ENCODE measurements at places on chromosomes 6 and 20.

GRCh38 chr6:52534966-52535390, 41.9 kb downstream of the TRAM2 start:
- no peak for DNase-seq

- no peak for DNase-seq
These were observed 41.3 kb upstream of the SEC63 start for GRCh38 chr6:107999341-107999740.

GRCh38 chr6:36276581-36277536, 7.0 kb downstream of the PNPLA1 start:
- DNase-seq = no peak

DNA sequence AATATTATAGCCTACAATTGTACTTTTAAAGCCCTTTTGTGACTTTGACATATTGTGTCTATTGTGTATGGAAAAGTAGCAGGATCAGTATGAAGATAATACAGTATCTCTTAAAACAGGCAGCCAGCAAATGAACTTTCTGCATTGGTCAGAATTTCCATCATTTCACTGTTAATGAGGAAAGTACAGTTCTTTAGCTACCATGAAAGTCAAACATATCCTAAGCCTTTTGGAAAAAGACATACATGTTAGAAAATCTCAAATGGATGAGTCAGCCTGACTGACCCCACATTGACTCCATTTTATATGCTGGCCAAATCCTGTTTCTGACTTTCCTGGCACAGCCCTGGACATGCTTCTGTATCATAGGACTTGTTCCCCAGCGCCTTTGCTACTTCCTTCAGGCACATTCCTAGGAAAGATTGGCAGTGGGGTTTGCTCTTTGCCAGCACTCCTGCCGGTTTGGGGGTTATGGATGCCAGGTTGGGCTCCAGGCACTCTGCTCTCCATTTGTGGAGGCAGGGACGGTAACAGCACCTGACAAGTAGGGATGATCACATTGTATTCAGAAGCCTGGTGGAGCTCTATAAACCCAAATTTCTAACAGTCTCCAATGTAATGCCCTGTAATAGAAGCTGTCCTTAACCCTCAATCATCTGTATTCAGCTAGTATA, 43.7 kb downstream of the TOP1 start:
- DNase-seq = no peak

DNA sequence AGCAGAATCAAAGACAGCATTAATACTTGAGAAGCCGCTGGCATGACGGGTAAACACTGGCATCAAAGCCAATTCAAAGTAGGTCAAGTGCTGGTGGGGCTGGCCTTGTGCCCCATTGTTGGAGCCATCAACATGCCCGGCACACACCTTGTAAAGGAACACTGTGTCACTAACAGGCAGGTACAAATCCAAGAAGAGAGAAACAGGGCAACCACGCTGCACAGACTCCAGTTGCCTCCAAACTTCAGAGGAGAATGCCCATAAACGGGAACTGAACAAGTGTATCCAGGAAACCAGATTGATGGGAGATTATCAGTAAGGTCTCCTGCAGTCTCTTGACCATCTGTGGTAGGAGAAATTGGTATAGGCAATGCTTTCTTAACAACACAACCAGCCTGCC, 127.0 kb upstream of the STXBP5 start:
- no peak for DNase-seq

- DNase-seq = no peak
These were observed 184.5 kb upstream of the TCF21 start for GRCh38 chr6:133704371-133704770.

DNA sequence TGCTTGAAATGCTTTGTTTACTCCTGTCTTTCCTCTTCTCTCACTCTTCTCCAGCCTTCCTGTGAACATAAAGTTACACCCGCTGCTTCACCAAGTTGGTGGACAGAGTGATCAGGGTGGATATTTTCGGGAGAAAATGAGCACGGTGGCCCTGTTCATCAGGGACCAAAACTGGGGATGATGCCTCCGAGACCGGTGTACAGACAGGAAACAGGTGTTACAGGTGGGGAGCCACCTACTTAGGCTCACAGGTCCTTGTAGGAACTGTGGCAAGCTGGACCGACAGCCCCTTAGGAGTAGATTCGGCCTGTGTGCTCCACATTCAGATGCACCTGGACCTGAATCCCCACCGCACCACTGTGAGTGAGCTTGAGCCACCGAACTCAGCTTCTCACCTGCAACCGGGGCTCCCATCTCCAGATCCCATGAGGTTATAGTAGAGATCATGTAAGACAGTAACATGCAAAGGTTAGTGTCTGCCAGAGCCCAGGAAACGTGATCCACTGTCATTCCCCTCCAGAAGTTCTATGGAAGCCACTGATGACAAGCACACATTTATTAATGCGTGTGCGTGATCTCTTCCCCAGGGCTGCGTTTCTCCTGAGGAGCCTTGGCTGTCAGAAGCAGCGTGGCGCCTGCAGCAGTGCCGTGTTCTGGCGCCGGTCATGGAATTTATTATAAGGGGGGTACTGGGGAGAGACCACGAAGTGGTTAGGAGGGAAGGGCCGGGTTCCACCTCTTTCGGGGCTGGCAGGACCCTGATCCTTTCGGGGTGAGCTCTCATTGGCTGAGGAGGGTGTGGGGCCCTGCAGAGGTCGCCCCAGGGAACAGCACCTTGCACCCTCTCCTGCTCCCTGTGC, 94.2 kb downstream of the ERMARD start:
- no peak for DNase-seq

DNA sequence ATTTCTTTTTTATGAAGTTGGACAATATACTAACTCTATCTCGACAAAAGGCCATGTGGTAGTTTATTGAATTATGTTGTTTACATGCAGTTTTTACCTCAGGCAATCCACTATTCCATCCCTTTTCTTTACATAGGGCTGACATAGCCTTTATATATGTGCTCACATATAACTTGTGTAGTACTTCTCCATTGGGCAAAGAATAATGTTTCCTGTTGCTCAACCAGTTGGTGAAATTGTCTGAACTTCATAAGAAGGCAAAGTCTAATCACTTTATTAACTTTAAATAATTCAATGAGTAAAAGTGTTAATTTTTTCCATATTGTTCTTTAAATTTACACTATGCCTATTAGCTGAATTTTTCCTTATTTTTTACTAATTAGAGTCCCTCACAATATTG, 1272.1 kb downstream of the EPHA7 start:
- DNase-seq = no peak

DNA sequence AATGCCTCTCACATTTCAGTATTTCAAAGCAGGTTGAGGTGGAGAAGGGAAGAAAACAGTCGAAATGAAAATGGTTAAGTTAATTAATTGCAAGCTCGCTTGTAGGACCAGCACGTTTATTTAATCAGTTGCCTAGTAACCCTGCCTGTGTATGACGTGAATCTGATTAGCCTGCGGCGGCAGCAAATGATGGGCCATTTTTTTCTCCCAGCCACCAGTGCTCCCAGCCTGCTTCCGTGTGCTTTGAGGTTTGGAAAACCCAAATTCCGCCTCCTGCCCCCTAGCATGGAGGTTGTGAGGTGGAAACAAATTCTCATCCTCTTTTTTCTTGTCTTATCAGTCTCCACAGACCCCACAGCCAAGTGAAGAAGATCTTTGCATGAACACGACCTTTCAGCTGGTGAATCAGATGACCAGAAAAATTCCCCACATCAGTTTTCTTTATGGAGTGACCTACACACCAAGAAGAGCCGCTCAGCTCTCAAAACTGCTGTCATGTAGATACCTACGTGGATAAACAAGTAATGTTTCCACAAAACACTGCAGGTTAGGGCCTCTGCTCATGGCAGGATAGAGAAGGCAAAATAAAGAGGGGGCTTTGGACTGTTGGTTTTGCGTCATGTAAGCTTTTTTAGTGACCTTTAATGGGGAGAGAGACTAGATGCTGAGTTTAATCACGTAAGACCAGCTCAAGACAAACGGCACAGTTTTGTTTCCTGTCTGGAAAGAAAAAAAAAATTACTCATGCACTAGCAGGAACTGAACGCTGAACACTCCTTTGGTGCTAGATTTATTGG, 572.9 kb upstream of the NOX3 start:
- no peak for DNase-seq

DNA sequence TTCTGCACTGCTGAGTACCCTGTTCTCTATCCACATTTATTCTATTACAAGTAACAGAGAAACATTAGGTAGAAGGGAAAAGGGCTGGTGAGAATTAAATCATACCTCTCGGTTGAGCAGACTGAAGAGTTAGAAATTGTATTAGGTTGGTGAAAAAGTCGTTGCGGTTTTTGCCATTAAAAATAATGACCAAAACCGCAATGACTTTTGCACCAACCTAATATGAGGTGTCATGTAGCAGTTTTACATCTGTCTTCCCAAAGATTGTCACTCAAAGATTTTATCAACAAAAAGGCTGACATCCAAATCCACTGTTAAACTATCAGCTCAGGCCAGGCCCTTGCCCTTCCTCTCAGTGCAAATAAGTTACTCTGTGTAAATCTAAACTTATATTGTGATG, 28.3 kb upstream of the GRIK2 start:
- DNase-seq = no peak

DNA sequence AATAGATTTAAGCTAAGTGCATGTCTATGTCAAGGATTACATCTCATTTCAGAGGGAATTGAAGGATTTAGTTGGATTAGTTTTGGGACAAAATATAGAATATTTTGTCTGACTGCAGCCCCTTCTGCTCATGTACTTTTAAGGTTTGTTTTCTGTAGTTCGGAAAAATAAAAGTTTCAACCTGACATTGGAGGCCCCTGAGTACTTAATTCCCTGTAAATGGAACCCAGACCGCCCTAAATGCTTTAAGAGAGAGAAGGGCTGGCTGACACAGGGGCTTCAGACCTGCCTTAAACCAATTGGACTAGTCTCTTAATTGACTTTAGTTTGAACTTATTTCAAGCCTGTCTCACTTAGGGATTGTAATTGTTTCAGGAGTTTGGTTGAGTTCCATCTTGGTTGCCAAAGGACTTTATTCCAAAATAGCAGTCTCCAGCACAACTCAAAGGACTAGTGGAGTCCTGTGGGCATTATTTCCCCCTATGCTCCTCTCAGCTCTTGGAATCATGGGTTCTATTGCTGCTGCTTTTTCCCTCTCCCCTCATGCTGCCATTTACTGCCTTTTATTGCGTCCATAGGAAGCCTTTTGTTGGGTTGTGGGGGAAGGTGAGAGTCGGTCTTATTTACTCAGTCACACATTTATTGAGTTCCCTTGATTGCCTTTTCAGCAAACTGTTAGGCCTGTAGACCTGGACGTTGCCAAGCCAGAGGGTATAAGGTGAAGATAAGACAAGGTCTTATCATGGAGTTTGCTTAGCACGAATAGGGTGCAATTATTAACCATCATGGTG, 14.5 kb downstream of the BRD2 start:
- DNase-seq = no peak

DNA sequence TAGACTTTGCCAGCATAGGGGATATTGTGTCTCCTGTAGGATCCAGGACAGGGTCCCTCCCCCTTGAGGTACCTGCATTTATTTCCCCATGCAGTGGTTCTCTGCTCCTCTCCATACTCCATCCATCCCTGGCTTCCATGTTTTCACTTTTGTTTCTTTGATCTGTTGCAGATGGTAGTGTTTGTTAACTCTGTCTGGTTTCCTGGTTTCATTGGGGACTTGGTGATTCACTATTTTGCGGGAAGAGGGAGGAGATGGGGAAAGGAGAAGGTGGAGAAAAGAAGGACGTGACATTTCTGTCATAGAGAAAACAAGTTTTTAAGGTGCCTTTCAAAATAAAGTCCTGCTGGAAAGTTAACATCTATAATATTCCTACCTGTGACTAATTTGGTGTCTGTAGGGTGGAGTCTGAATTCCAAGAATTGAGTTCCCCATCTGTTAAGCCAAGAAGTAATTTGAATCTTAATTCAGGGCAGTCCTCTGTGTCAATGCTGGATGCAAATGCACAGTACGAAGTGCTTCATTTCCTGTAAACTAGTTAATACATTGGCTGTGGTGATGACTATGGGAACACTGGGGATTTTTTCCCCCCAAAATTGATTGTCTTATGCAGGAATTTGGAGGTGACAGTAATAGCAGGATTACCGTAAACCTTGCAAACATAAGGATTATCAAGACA, 6.9 kb upstream of the RNF144B start:
- no peak for DNase-seq

GRCh38 chr6:109783250-109783986, 92.3 kb downstream of the FIG4 start:
- no peak for DNase-seq

- DNase-seq = no peak
These were observed 68.4 kb downstream of the VEGFA start for GRCh38 chr6:43838276-43839036.

DNA sequence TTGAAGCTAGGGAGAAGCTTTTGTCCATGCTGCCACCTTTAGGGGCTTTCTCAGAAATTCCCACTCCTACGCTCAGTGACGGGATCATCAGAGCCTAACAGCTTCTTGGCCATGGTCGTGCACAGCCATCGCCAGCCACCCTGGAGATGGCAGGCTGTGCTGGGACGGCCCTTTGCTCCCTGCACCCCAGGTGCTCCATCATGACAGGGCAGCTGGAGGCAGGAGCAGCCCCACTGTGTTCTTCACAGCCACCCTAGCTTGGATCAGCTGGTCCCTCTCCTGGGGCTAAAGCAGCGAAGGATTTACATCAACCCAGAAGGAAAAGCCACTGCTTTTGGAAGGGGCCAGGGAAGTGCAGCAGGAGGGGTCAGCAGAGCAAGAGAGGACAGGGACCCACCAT, 235.9 kb downstream of the LY86 start:
- no peak for DNase-seq

- DNase-seq = no peak
These were observed 63.8 kb upstream of the ATXN1 start for GRCh38 chr6:16824845-16825685.

DNA sequence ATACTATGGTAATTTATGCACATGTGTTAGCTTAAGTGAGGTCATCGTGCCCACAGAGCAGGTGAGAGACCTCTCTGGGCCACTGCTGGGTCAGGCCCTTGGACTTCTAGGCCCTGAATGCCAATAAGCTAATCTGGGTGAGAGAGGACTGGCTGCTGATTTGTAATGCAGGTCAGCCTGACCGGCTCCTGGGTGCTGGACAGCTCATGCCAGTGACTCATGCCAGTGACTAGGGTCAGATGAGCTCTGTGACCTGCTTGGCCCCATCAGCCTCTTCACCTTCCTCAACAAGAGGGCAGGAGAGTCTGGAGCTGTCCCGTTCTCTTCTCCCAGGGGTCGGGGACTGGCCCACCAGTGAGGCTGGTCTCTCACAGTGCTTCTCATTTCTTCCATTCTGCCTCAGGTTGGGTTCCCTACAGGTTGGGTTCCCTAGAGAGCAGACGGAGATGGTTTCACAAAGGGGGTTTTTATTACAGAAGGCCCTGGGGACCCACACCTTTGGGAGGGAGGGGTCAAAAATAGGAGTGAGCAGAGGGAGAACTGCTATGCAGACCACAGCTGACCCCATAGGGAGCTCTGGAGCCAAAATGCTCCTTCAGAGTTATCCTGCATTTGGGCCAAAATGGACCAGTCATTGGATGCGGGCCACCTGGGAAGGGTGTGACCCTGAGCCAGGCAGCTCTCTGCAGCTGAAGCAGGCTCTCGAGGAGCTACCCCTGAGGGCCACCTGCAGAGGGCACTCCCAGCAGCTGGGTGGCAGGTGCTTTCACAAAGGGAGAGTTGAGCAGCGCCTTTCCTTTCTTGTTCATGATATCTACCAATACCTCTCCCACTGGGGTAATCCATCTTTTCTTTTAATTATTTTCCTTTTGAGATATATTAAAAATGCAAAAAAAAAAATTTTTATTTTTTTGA, 2.2 kb upstream of the OXT start:
- peak; percentile 48 for DNase-seq

Data from SW480 (cell line).